ENCODE measurements at places on chromosomes 4 and X. TPM values are rescaled to one million over a fixed set of nuclear protein-coding genes. Genes with fewer than 3 reads are reported as not detected.
A peak's percentile ranks its signal among the peaks of the same experiment; 100 is the strongest.

- no peaks in the 10 kb centered on the region for H3K36me3 ChIP-seq
- H3K4me3 ChIP-seq, result no peak overlapping the region
- H3K27me3 ChIP-seq, result no peaks in the 10 kb centered on the region
- DNase-seq, result no peak
Observed at GRCh38 chr4:36064117-36064516, 180.2 kb downstream of the ARAP2 start.

DNA sequence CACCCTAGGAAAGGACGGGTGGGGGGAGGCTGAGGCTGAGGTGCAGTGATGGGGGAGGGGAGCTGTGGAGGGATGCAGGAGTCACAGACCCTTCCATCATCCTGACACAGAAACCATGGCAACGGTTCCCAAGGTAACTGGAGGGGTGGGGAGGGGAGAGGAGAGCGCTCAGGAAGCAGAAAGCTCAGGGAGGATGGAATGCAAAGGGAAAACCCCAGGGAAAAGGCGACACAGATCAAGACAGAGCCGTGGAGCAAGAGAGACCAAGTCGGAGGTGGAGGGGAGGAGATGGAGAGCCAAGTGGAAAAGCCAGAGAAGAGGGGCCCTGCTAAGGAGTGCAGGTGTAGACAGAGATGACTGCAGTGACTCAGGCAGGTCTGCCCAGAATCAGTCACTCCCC, 14.5 kb downstream of the L1CAM start:
- H3K36me3 ChIP-seq, result no peaks in the 10 kb centered on the region
- H3K4me1 ChIP-seq, result peaks cover 5% of the 10 kb centered on the region
- no peak overlapping the region for H3K27ac ChIP-seq
- DNase-seq, result no peak

GRCh38 chrX:123489011-123489410, 243.8 kb downstream of the THOC2 start:
- no peak for DNase-seq
- H3K4me1 ChIP-seq, result no peaks in the 10 kb centered on the region
- H3K36me3 ChIP-seq, result no peaks in the 10 kb centered on the region
- no peak overlapping the region for H3K4me3 ChIP-seq

DNA sequence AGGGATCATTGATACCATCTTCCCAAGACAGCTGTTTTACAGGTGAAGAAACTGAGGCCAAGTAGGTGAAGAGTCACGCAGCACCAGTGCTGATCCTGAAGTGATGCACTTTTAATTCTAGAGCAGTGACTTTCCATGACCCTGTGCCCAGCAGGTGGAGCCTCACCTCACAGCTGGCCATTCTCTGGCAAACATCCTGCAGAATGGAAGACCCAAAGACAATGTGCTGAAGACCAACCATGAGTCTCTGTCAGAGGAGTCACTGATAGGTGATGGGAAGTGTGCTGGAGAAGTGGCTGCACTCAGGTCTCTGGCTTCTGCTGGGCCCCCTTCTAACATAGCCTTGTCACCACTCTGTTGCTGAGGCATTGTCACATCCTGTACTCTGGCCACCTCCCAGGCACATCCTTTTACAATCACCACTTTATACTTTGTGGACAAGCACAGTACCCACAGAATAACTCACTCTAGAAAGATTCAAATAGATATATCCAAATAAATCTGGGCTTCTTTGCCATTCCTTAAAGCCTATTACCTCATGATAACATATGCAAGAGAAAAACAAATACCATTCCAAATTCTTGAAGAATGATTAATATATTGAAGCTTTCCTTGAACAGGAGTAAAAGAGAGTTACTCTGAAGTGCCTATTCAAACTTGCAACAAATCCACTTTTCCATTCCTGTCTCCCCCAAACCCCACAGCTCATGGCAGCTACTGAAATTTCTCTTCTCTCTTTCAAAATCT, 64.1 kb upstream of the SCOC start:
- no peaks in the 10 kb centered on the region for H3K4me1 ChIP-seq
- H3K27me3 ChIP-seq, result peaks cover 4% of the 10 kb centered on the region
- DNase-seq, result no peak
- H3K36me3 ChIP-seq, result no peaks in the 10 kb centered on the region

- no peaks in the 10 kb centered on the region for H3K27me3 ChIP-seq
- DNase-seq, result no peak
- H3K27ac ChIP-seq, result peak overlapping the region; percentile 93
- H3K4me1 ChIP-seq, result no peaks in the 10 kb centered on the region
Observed at GRCh38 chr4:99088023-99088449, 552 bp downstream of the ADH5 start.

DNAAF6 gene
- total RNA-seq, result not detected

HMX1 gene
- 0.26 TPM for total RNA-seq

TCEAL7 gene
- total RNA-seq, result 12.9 TPM
